Muscle of leg (tissue), 16 donors: ENCODE measurements at places on chromosomes 16 and 17.

GRCh38 chr16:24984903-24985675 lies 30.1 kb downstream of the ARHGAP17 start:
- DNase-seq: peak; percentile 37

- DNase-seq: no peak
Observed at GRCh38 chr17:2647957-2648356, 54.5 kb downstream of the PAFAH1B1 start.

- DNase-seq: peak; percentile 84
Observed at GRCh38 chr17:76492989-76493501, 8.2 kb downstream of the RHBDF2 start.

GRCh38 chr17:81397314-81398175 lies 2.3 kb downstream of the BAHCC1 start:
- peak; percentile 76 for DNase-seq

DNA sequence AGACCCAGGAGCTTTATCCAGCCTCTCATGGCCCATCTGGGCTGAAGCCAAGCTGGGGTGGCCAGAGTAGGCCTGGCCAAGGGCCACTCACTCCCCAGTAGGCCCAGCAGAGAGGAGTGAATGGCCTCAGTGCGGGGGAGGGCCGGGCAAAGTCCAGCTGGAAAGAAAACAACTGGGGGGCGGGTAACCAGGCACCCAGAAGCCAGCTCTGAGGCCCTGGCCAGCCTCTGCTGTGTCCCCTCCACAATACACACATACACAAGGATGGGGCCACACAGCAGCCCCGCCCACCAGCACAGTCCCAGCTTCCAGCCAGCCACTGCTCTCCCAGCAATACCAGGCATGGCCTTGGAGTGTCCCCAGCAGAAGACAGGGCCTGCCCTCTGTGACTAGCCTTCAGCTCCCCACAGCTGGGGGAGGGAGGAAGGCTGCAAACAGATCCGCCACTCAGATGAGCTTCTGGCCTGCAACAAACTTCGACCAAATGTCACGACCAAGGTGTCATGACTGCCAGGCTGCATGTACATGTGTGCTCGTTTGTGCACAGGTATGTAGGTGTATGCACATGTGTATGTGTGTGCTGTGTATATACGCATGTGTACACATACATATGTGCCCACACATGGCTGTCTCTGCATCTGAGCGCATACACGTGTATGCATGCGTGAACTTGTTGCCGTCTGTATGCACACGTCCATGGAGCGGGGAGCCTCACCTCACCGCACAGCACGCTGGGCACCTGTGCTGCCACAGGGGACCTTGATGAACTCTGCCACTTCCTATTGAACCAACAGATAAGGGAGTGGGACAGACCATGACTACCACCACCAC lies 5.0 kb downstream of the CARHSP1 start:
- DNase-seq: no peak
